ENCODE measurements at places on chromosomes 3 and 15.
A peak's percentile ranks its signal among the peaks of the same experiment; 100 is the strongest.

GRCh38 chr15:101501703-101502373 is 12.3 kb upstream of the PCSK6 start:
- DNase-seq, result no peak

GRCh38 chr3:28317438-28318022 is 31.0 kb upstream of the ZCWPW2 start:
- DNase-seq, result no peak

DNA sequence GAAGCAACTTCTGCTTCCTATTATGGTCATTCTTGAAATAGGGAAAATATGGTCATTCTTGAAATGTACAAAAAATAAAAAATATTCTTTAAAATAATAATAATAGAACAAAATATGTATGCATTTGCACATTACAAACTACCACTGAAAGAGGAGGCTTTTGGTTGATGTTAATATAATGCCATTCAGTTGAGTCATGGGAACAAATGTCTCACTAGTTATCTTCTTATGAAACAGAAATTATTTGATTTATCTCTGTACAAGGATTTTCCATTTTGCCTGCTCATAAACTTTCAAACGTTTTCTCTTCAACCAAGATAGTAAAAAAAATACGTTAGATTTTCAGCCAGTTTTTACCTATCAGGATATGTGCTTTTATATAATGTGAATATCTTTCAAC is 1662.7 kb downstream of the OTOL1 start:
- DNase-seq, result no peak

DNA sequence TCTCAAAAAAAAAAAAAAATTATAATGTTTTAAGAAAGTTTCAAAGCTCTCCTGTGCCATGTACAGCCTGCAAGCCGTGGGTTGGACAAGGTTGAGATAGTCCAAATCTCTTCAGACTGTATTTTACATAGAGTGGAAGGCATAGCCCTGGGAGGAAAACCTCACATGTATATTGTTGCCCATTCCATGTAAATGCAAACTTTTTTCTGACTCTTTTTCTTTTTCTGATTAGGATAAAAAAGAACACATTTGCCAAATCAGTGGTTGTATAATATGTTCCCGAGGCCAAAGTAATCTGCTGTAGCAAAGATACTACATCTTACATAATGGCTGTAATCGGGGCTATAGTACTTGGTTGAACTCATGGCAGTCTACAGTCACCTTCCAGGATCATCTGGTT is 35.7 kb upstream of the UBL7 start:
- DNase-seq, result no peak

DNA sequence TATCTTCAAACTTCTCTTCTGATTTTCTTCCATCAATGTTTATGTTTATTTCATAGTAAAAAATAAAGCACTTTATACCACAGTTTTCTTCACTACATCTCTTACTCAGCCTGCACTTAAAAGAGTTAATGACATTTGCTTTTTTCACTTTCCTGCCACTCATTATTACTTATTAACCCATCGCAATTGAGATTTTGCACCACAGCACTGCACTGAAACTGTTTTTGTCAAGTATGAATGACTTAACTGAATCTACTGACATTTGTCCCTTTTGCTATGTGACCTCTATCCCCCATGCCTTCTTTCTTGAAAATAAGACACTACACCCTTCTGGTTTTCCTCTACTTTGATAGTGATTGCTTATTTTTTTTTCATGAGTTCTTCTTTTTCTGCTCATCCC is 739.7 kb upstream of the DPPA4 start:
- no peak for DNase-seq

- DNase-seq, result no peak
Observed at GRCh38 chr3:114379266-114379665, 85.4 kb downstream of the TIGIT start.

DNA sequence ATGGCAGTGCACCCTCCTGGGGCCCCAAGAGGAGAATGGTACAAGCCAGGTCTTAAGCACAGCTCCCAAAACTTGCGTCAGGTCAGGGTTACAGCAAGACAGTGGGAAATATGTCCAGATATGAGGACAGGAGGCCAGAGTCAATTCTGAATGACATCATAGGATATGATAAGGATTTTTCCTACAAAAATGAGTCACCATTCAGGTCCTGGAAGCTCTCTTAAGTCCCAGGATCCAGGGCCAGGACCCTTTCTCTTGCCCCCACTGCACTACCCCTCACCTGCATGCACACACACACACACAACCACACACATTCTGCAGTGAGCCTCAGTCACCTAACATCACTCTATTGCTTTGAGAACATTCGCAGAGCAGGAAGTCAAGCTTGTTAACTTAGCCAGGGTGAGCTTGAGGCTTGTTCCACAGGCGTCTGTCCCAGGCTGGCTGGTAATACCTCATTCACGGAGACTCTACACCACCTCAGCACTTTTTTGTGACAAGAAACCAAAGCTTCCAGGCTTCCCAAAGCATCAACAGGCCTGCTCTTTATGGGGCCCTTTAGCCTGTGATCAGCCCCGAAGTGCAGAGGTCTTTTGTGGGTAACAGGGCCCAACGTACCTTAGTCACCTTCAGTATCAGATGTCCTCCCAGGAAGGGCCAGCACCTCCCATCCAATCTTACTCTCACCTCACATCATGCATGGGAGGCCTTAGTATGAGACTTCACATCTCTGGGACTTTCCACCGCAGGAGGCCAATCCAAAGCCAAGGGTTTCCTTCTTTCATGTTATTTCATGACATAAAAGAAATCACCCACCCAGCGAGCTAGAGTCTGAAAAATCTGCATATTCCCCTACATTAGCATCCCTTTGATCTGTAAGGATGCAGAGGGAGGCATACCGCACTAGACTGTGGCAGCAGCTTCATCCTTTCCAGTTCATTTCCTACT is 74.0 kb upstream of the LIPC start:
- DNase-seq, result no peak

GRCh38 chr15:94480289-94480834 is 249.0 kb downstream of the MCTP2 start:
- no peak for DNase-seq

DNA sequence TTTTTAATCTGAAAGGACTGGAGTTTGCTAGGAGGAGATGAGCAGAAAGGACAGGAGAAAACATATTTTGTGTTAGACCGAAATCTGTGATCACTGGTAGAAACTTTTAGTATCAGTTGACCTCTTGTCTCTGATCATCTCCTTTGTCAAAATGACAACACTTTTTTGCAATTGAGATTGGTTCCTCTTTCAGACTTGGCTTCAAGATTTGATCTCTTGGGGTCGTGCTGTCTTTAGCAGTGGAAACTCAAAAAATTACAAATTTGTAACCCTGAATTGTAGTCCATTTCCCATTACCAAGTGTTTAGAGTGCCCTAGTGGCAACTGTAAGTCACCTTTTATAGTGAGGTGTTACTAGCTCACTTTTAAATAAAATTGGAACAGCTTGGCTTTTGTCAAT is 107.4 kb downstream of the KLHL25 start:
- DNase-seq, result no peak

DNA sequence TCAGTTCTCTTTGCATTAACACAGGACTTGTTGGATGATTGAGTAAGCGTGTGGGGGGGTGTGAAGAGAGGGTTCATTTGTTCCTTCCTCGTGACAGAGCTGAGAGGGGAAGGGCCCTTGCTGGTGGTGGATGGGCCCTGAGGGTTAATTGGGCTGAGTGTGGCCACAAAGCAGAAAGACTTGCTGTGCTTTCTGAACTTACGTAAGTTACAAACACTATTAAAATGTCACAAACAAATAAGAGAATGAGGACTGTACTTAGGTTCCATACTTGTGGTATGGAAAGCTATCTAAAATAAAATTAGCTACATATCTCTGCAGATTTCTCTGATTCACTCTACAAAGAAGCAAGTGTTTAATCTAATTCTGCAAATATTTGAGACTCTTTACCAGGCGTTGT is 231.3 kb downstream of the LPP start:
- no peak for DNase-seq

- DNase-seq, result no peak
Observed at GRCh38 chr3:163601426-163601825, 1476.9 kb downstream of the SI start.

GRCh38 chr3:147472846-147473245 is 63.7 kb downstream of the ZIC1 start:
- no peak for DNase-seq

- no peak for DNase-seq
Observed at GRCh38 chr3:175518459-175518858, 659.3 kb downstream of the NAALADL2 start.

GRCh38 chr15:25770031-25770430 is 93.1 kb downstream of the ATP10A start:
- no peak for DNase-seq

- DNase-seq, result no peak
Observed at GRCh38 chr3:22922317-22922716, 280.8 kb upstream of the UBE2E2 start.

GRCh38 chr15:90419738-90420406 is 31.8 kb downstream of the IQGAP1 start:
- DNase-seq, result peak; percentile 33

GRCh38 chr3:36814066-36814717 is 49.8 kb upstream of the DCLK3 start:
- DNase-seq, result no peak

DNA sequence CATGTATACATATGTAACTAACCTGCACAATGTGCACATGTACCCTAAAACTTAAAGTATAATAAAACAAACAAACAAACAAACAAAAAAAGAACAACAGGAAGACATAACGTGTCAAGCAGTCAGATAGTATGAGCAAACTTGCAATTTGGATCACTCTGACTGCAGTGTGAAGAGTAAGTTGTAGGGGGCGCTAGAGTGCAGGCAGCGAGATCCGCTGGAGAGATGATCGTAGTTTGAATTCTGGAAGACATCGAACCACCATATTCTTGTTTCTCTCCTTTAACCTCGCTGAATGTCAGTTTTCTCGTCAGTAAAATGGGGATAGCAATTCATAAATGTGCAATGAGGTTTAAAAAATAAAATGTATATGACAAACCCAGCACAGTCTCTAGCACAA is 165.2 kb upstream of the LMCD1 start:
- no peak for DNase-seq

- DNase-seq, result no peak
Observed at GRCh38 chr3:69209413-69209812, 87.0 kb upstream of the LMOD3 start.

GRCh38 chr3:55819005-55819404 is 331.9 kb upstream of the WNT5A start:
- no peak for DNase-seq

DNA sequence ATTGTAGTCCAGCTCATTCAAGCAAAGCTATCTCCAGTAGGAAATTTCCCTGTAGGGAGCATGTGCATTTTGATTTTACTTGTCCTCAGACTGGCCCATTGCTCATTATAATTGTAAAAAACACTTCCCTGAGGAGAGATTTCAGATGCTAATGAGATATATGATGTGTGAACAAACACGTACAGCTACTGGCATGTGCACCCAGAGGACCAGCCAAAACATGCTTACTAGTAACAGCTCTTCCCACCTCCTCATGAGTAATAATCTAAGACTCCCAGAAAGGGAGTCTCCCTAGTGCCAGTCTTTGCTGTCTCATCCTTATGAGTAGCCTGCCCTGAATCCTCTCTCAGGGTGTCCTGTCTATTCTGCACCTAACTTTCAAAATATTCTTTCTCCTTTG is 43.4 kb downstream of the FBXO22 start:
- no peak for DNase-seq

GRCh38 chr15:81115054-81115939 is 18.8 kb upstream of the CFAP161 start:
- DNase-seq, result no peak

DNA sequence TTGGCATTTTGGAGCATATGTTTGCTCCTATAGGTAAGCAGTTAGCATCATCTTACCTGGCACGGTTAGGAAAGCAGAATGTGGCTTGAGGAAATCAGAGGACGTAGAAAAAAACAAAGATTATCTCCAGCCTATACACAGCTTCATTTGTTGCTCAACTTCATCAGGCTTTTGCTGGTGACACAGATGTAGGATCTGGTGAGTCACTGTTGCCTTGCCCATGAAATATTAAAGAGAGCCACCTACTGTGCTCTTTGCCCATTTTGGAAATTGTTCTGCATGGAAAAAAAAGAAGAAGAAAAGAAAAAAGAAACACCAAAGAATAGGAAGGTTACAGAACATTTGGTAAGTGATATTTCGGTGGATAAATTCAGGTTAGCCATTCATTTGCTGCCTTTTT is 3.8 kb downstream of the IL1RAP start:
- DNase-seq, result no peak

DNA sequence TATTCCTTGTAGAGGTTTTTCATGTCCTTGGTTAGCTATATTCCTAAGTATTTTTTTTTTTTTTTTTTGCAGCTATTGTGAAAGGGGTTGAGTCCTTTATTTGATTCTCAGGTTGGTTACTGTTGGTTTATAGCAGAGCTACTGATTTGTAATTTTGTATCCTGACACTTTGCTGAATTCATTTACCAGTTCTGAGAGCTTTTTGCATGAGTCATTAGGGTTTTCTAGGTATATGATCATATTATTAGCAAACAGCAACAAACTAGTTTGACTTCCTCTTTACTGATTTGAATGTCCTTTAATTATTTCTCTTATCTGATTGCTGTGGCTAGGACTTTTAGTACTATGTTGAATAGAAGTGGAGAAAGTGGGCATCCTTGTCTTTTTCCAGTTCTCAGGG is 737.4 kb downstream of the ZNF385D start:
- DNase-seq, result no peak

DNA sequence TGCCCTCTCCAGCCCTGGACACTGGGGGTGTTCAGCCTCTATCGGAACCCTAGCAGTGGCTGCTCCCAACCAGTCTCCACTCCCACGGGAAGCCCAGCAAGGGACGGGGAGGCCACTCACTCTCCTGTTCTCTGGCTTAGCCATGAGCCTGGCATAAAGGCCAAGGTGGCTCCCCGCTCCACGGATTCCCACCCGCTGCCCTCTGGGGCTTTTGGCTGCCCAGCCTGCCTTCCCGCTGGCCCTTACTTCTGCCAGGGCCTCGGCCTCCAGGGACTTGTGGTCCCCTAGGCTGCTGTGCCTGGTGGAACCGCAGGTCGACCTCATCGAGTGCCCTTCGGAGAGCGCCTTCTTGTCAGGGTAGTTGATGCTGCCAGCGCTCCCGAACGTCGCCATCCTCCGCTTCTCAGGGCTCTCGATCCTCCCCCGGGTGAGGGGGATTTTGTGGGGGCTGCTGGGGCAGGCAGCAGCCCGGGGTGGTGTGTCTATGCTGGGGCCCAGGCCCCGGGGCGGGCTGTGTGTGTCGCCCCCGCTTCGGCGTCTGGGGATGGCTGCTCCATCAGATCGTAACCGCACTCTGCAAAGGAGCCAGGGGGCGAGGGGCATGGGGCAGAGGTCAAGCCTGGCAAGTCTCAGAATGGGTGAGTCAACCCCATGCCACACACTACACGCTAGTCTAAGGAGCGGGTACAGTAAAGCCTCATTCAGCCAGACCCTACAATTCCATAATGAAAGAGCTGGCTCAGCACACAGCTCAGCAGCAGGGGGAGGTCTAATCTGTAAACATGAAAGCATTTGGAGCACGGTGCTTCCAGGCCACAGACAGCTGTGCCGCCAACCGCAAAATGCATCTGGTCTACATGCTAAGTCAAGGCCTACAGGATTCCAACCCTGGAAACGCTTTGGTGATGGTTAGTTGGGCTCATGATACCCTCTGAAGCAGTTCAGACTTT is 27.3 kb upstream of the RAD18 start:
- no peak for DNase-seq
